ENCODE measurements at places on chromosomes 5 and 9.

DNA sequence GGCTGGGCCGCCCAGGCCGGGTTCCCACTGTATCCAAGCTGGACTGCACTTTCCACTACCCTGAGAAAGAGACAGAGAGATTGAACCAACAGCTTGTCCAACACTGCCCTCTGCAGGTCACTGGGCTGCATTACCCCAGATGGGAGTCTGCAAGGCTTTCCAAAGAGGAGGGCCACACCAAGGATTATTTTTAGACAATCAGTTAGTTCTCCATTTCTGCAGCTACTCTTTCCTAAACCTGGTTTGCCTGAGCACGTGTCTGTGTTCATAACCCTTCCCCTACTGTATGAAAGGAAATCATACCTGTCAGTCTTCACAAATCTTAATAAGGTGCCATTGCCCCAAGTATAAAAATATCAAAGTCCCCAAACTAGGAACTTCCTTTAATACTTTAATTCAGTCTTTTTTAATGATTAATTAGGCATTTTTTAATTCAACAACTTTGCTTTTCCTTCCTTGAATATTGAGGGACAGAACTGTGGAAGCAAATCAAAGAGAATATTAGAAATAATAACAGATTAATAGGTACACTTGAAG is 13.4 kb upstream of the FGF1 start:
- DNase-seq: peak; percentile 83

DNA sequence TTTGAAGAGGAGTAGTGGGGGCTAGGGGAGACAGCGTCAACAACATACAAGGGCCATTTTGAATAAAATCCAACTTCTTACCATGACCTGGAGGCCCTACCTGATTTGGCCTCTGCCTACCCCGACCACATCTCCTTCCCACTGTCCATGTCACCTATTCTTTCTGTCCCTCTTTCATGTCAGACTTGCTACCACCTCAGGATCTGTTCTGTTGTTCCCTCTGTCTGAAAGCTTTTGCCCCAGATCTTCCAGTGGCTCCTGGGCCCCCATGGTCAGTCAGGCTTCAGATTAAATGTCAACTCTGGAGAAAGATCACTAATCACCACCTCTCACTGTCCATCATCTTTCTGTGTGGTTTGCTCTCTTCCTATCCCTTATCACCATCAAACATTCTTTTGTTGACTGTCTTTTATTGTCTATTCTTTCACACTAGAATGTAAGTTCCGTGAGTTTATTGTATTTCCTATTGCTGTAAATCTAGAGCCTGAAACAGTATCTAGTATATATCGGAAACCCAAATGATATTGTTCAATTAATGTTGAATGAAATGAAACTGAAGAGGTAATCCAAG is 31.2 kb upstream of the APC start:
- DNase-seq: no peak

GRCh38 chr9:136856079-136856476 is 3.9 kb downstream of the MAMDC4 start:
- DNase-seq: no peak

- DNase-seq: no peak
These were observed 140.6 kb upstream of the NR4A3 start for GRCh38 chr9:99681113-99681512.

GRCh38 chr9:85658716-85659115 is 83.0 kb downstream of the AGTPBP1 start:
- DNase-seq: no peak

GRCh38 chr5:23629396-23629795 is 122.0 kb downstream of the PRDM9 start:
- DNase-seq: no peak

- peak; percentile 79 for DNase-seq
These were observed 165.6 kb downstream of the MACROH2A1 start for GRCh38 chr5:135233477-135233876.

DNA sequence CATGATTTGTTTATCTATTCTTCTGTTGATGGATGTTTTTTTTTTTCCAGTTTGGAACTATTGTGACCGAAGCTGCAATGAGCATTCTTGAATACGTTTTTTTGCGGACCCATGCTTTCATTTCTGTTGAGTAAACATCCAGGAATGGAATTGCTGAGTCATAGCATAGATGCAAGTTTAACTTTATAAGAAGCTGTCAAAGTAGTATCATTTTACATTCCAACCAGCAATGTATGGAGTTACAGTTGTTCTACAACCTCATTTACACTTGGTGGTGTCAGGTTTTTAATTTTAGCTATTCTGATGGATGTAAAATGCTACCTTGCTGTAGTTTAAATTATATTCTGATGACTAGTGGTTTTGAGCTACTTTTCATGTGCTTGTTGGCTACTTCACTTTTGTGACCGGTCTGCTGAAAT is 49.0 kb downstream of the NPR3 start:
- DNase-seq: peak; percentile 9

GRCh38 chr5:56247592-56247991 is 14.5 kb upstream of the ANKRD55 start:
- DNase-seq: no peak

DNA sequence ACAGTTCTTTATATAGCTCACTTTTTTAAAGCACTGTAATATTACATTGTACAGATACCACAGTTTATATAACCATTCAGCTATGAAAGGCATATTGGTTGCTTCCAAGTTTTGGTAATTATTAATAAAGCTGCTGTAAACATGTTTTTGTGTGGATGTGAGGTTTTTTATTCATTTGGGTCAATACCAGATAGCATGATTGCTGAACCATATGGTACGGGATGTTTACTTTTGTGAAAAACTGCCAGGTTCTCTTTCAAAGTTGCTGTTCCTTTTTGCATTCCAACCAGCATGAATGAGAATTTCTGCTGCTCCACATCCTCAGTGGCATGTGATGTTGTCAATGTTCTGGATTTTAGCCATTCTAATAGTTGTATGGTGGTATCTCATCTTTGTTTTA is 439.6 kb upstream of the NMUR2 start:
- DNase-seq: no peak

DNA sequence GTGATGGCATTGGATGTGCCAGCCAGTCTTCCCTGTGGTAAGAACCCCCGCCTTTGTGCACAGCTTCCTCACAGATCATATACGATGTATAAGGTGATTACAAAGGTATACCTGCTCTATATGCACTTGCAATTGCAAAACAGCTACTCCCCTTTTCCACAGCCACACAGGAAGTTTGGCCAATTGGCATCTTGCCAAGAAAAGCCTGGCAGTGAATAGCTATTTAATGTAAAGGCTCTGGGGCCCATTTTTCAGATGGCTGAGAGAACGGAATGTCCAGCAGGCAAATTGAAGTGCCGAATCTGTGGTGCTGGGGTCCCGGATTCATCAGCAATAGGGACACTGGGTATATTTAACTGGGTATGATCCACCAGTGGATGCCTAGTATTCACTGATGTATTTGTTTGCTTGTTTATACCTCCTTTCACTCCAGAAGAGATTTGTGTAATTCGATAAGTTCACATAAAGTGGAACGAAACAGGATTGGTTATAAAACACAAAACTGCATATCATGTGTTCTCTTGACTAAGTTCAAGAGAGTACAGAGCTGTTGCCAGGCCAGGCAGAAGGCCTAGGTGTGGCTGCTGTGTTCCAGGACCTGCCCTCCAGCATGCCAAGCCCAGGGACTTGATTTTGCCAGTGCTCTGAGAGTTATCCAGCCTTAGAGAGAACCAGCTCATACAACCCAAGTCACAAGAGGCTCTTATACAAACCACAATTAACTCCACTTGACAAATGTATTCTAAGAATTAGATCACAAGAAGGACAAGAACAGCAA is 27.7 kb upstream of the GABRP start:
- peak; percentile 55 for DNase-seq

DNA sequence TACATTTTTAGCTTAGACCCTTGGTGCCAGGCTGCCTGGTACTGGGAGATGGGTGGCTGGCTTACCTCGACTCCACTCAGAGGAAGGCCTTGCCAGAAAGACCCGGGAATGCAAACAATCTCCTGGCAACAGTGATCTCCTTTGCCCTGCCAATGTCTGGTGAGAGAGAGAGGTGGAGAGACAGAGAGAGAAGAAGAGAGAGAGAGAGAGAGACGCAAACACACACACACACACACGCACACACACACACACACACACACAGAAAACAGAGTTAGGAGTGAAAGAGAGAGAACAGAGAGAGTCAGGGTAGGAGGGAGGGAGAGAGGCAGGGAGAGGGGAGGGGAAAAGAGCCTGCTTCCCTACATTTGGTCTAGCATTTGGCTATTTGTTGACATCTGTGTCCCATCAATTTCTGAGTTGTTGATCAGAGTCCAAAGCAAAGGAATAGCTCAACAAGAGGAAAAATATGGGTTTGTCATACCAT is 181.6 kb upstream of the MAP1B start:
- DNase-seq: no peak

DNA sequence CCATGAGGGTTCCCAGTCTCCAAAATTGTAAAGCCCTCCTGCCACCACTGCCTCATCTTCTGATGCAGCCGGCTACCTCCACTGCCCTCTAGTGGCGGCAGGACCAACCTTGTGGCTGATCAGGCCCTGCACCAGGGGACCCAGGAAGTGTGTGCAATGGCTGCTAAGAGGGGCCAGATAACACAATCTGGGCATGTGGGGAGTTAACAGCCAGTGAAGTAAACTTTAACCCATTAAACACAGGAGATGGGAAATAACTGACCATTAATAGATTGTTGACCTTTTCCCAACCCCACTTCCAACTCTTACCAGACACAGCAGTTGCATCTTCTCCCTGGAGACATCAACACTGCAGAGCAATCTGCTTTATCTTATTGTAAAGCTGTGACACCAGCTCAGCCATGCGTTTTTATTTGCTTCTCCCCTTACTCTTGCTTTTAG is 63.3 kb downstream of the FREM1 start:
- peak; percentile 61 for DNase-seq

- DNase-seq: no peak
These were observed 234.8 kb upstream of the ELL2 start for GRCh38 chr5:96196407-96196806.

DNA sequence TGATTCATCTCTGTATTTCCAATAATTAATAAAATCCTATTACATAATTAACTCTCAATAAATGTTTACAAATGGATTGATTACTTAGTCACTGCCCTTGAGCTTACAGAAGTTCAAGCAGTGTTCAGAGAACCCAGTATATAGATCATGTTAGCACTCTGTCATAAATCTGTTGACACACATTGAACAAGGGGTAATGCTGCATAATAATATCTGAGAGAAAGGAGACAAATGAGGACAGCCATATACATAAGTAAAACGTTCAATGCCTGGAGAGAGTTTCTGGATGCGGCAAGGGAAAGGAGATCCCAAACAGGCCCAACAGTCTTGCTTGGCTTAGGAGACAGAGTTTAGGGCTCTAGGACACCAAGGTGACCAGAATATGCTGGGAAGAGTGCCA is 270.2 kb downstream of the FBXL17 start:
- DNase-seq: no peak

DNA sequence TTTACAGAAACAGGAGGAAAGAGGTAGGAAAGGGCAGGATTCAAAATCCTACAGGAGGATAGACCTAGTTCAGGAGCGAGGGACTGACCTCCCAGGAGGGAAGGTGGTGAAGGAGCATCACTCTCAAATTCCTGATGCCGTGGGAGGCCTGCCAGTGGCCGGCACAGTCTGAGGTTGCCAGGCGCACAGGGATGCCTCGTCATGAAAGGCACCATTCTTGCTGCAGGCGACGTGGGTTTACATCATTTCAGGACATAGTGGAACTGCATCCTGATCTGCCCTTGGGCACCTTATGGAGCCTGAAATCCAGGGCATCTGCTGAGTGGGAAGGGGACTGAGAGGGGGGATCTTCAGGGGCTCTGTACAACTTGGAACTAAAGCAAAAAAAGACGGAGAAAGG is 163.2 kb upstream of the S1PR3 start:
- no peak for DNase-seq

DNA sequence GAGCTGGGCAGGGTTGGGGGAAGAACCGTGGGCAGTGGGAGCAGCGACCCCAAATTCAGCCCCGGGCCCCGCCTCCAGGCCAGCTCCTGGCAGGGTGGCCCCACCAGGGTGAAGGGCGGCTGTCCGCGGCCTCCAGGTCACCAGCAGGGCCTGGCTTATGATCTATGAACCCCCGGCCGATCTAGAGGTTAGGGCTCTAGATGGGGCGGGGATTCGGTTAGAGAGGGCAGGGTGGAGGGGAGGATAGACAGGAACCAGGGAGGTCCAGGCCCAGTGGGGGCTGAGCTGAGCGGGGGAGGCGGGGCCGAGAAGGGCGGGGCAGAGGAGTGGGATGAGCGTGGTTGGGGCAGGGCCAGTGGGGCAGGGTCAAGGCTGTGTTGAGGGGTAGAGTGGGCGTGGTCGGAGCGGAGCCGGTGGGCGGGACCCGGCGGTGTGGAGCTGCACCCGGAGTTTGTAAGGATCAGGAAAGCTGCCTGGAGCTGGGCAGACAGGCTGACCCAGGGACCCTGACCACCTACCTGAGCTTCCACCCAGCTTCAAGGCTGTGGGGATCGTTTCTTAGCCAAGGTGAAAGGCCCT is 29.3 kb upstream of the OBP2B start:
- no peak for DNase-seq

DNA sequence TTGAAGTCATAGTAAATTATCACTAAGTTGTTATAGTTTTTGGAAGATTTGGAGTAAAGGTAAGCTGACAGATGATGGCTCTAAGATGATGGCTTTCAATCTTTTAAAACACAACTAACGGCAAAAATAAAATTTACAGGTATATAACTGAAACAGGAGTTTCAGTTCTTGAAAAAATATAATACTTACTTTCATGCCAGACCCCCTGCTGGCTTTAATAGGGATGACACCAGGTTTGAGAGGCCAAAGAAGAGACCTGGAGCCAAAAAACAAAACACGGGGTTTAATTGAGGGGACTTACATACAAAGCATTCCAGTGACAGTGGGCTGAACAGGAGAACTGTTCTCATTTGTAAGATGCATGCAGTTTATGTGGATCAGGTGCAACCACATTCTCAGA is 301.7 kb upstream of the PCSK5 start:
- peak; percentile 3 for DNase-seq

DNA sequence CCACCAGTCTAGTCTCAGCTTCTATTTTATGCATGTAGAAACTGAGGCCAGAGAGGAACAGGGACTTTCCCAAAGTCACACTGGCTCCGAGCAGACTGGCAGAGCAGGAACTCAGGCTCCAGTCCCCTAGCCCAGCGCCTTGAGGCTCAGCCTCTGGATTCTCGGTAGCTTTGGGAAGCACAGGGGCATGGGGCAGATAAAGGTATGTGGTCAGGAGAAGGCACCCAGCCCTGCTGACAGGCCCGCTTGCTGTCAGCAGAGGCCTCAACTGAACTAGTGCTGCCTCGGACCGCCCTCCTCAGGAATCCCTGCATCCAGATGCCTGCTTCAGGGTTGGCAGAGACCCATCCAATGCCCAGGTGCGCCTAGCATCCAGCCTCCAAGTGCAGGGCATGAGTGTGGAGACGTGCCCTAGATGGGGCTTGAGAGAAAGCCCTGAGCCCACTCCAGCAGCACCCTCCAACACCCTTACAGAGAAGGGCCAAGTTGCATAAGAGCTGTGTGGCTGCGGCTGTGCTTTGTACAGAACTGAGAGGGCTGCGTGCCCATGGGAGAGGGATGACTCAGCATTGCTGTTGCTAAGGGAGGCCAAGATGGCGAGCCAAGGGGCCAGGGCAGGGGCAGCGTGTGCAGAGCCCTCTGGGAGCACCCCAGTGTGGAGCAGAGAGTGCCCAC is 168.6 kb downstream of the MACROH2A1 start:
- DNase-seq: peak; percentile 25

GRCh38 chr5:54593779-54594178 is 76.2 kb downstream of the SNX18 start:
- no peak for DNase-seq

GRCh38 chr5:20113931-20114330 is 125.9 kb upstream of the CDH18 start:
- DNase-seq: no peak
